ENCODE measurements at places on chromosomes 5 and 9.

DNA sequence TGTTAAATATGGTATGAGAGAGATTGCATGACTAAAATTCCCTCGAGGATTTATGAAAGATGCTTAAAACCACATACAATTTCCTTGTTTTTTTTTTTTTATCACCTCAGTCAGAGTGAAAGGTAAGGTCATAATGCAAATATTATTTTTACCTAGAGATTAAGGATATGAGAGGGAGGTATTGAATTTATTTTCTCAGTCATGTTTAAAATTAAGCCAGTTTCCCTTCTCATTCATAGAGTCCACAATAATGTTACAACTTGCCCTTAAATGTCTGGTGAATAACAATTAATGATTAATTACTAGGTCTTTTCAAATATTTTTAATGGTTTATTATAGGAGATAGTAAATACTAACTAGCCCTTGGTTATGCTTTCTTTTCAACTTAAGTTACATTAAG, 144.9 kb upstream of the HAPLN1 start:
- no peak for DNase-seq

DNA sequence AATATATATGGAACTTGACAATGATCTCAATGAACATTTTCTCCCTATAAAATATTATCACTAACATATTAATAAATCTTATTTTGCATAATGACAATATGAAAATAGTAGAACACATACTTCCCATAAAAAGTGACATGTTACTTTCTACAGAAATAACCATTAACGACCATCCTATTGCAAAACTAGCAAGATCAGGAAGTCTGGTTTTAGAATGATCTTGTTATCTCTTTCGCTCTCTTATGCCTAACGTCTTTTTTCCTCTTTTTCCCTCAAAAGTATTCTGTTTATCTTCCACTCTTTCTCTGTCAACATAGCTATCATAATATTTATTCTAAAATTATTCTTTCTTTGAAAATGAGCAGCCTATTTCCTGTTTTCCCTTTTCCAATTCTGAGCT, 21.6 kb upstream of the C5orf46 start:
- DNase-seq: no peak

GRCh38 chr5:57834829-57835608, 352.4 kb upstream of the ACTBL2 start:
- peak; percentile 5 for DNase-seq

DNA sequence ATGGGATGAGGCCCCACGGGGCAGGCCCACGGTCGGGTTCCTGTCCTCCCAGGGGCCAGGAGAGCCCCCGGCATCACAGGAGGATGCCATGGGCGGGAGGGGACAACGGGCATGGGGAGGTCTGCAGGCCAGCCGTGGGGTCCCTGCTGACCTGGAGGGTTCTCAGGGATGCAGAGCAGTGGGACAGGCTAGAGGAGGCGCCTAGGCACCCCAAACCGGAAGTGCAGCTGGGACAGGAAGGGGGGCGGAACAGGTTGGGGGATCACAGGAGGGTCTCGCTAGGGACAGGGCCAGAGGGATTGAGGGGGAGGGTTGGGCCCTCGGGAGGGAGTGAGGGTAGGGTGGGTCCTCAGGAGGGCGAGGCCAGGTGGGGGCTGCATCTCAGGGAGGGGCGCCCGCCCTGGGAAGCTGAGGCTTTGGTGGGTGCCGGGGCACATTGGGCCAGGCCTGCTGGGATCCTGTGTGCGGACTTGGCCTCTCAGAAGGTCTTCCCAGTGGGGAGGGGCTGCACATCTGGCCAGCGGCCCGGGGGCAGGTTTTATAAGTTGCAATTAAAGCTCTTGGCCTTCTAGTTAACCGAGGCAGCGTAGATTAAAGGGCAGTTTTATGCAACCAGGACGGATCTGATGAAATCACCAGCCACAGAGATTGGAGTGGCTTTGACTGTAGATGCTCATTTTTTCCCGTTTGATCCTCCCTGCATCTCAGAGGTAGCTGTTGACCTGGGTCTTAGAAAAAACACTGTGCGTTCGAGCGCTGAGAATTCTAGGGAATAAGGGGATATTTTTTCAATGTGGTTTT, 20.1 kb downstream of the NKD2 start:
- DNase-seq: no peak

- DNase-seq: no peak
Measured at GRCh38 chr9:104256696-104257062, 162.6 kb downstream of the SMC2 start.

- no peak for DNase-seq
Measured at GRCh38 chr5:14028188-14028587, 83.7 kb upstream of the DNAH5 start.

- no peak for DNase-seq
Measured at GRCh38 chr9:129052592-129052991, 16.2 kb downstream of the MIGA2 start.

- DNase-seq: peak; percentile 52
Measured at GRCh38 chr5:139207297-139208000, 9.3 kb upstream of the SIL1 start.

DNA sequence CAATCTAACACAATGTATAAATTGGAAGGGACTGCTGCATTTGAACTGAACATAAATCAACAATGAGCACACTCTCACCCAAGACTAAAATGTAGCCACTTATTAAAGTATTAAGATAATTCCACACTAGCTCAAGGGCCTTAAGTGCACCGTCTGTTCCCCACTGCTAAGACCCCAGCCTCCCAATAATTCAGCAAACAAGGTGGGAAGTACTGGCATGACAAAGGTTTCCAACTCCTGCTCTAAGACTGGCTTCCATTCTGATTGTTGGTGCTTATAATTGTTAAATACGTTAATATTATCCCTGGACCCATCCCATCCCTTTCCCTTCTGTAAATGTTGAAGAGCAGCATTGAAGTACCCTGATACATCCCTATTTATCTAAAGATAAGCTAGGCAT, 636.7 kb downstream of the NR2F1-AS1 start:
- DNase-seq: no peak

DNA sequence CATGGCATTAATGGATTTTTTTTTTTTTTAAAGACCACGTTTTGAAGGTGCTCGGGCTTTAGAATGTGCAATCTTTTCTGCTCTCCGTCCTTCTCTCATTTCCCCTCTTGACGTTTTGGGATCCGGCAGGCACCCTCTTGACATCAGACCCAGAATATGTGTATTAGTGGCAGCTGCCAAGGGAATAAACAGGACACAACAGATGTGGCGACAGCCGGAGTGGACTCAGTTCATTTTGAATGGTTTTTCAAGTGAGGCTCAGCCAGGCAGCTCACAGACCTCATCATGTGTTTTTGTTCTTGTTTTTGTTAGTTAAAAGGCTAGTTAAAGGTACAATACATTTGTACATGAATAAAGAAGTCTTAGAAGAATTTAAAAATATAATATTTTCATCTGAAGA, 365.0 kb upstream of the SEMA6A start:
- no peak for DNase-seq

GRCh38 chr5:17228821-17229291, 11.4 kb downstream of the BASP1 start:
- DNase-seq: no peak

- DNase-seq: no peak
Measured at GRCh38 chr5:51694826-51695225, 311.6 kb downstream of the ISL1 start.

- no peak for DNase-seq
Measured at GRCh38 chr5:16229357-16229940, 49.9 kb upstream of the MARCHF11 start.

DNA sequence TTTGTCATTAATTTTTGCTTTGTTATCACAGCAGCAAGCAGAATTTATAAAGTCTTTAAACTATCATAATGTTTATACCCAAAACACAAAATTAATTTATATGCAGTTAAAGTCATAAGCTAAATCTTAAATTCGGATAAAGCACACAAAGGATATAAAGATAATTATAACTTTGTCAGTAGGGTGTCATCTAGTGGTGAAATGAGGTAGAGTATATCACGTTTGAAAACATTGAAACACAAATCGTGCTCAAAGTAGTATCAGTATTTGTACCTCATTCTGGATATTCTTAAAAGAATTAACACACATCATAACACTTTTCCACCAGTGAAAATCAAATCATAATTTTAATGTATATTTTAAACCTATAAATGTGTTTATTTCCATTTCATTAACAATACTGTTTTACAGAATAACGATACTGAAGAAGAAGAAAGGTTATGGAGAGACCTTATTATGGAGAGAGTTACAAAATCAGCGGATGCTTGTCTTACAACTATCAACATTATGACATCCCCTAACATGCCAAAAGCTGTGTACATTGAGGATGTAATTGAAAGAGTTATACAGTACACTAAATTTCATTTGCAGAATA, 129.5 kb downstream of the NIPBL start:
- DNase-seq: peak; percentile 24

DNA sequence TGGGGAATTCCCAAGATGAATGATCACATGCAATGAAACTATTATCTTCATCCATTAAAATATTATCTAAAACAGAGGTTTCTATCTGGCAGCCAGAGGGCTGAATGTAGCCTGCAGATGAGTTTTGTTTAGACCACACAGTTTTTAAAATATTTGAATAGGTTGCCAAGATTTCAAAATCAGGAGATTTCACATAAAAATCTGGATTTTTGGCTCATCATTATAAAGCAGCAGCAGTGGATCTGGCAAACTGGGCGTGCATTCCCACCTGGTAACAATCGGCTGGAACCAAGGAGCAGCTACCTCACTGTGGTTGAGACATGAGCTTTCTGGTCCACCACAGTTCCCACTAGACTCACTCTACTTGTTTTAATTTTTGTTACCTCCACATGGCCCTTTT, 155.1 kb downstream of the BNC2 start:
- DNase-seq: no peak

- no peak for DNase-seq
Measured at GRCh38 chr5:120134944-120135343, 329.2 kb upstream of the PRR16 start.

GRCh38 chr5:58751222-58751837, 168.5 kb downstream of the RAB3C start:
- DNase-seq: peak; percentile 79

DNA sequence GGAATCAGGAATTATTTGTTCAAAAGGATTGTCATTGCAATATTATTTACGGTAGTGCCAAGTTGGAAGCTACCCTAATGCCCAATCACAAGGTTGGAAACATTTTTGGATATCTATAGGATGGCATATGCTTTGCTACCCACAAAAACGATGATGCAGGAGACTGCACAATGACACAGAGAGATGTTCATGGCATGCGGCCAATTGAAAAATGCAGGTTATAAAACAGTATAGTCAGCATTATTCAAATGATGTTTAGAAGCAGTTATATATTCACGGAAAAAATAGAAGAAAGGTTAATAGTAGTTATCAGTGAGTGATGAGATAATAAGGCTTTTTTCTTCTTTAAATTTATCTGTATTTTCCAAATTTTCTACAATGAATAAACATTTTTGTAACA, 5.9 kb upstream of the ACSL6 start:
- no peak for DNase-seq

GRCh38 chr9:115625954-115626353, 508.0 kb upstream of the TNC start:
- no peak for DNase-seq

DNA sequence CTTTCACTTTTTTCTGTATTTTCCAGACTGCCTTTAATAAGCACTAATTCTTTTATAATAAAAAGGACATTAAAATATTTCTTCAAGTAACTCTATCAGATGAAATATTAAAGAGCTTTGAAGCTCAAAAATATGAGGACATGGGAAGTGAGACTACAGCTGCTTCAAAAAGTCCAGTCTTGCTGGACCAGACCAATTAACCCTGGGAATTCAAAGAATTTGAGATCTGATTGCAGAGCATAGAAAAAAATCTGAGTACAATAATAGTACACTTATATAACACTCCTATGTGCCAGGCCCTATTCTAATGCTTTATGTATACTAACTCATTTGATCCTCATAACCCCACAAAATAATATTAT, 9.8 kb downstream of the TMEM245 start:
- no peak for DNase-seq

DNA sequence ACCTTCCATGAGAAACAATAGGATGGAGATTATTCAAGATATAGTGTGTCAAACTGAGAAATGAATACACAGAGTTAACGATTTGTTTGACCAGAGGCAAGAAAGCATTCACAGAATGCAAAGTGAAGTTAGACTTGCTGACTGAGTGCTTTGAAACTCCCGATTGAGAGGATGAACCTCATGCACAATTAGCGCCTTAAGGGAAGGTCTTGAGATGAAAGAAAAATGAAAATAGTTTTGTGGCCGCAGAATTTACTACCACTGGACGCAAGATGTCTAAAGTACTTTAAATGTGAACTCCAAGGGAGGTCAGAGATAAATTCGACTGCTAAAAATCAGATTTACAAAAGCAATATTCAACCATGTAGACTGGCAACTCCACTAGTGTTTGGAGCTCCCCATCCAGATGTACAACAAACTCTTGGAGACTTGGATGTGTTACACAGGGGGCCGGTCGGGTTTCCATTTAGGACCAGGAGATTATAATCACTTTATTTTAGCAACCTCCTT, 707 bp upstream of the RIMOC1 start:
- no peak for DNase-seq

DNA sequence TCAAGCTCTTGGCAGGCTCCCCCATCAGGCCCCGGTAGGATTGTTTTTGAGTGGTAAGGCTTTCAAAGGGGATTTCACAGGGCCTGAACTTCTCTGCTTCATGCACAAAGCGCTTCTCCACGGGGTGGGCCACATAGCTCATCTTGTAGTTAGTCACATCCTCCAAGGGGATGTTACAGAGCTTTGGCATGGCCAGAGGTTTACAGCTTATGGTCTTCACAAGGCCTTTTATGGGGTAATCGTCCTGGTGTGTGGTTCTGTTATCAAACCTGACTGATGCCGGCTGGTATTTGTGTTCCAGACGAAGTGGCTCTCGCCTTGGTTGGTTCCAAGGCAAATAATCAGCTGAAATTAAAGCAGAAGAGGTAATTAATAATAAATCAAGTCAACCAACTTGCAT, 104.3 kb downstream of the SAXO1 start:
- no peak for DNase-seq
